Midbrain (tissue), 1 donor: ENCODE measurements at places on chromosomes 7 and 10.

GRCh38 chr10:3747984-3748383, 37.0 kb downstream of the KLF6 start:
- no peak for DNase-seq

DNA sequence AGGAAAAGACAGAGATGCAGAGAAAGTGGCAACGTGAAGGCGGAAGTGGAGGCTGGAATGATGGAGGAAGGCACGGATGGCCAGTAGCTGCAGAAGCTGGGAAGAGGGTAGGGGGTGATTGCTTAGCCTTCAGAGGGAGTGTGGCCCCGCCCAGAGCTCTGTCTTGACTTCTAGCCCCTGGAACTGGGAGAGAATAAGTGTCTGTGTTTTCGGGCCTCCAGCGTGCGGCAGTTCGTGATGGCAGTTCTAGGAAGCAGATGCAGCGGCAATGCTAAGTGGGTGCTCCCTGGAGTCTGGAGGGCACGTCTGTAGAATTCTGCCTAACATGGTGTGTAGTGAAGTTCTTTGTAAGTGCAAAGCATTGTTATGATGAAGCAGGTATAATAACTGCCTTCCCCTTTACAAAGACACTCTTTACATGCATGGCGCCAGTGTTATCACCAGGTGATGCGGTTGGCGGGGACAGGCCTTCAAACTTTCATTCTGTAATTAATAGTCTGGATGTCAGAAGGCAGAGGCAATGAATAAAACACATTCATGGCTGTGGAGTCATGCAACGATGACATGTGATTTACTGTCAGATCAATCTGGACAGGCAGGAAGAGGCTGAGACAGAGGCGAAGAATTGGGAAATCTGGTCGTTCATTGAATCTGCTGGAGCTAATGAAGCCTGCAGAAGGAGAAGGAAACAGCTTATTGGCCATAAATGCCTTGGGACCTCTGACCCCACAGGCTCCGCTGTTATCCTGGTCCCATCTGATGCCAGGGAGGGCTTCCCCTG, 228.6 kb downstream of the GLRX3 start:
- DNase-seq, result no peak

DNA sequence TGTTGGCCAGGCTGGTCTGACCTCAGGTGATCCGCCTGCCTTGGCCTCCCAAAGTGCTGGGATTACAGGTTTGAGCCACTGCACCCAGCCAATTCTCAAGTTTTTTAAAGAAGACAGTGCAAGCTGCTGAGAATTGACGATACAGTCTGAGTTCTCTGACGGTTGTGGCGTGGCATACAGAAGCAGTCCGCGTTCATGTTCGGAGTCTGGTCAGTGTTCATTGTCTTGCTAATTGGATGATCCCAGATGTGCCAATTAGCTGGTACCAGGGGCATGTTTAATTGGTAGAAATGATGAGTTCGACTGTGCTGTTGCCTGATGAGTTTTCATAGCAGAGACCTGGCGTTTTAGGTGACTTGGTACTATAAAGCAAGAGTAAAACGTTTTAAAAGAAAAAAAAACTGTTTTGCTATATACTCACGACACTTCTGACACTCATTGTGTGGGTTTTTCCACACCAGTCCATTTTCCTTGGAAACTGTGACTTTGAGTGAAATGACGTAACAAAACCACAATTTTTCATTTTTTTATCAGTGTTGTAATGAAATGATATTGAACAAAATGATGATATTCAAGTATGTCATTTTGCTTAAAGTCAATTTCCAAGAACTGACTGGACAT, 32.3 kb downstream of the CAMK1D start:
- DNase-seq, result no peak

GRCh38 chr7:131861620-131862346, 305.4 kb upstream of the PODXL start:
- no peak for DNase-seq

DNA sequence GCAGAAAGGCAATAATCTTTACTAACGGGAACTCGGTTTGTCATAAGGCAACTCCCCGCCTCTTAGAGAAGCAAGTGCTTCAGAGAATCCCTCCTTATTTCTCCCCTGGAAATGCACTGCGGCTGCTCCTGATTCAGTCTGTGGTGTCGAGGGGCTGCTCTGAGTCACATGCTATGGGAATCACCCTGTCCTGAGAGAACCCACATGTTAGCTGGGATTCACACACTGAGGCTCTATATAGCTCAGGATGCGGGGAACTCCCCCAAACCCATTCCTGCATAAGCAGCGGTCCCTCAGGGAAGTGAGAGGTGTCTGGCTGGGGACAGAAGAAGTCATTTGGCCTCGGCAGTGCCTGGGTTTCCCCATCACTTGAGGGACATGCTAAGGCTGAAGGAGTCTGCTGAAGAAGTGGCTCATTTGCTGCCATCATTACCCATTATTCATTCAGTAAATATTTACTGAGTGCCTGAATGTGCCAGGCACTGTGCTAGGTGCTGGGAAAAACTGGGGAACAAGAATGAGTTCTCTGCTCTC, 87.5 kb downstream of the ATXN7L1 start:
- no peak for DNase-seq

DNA sequence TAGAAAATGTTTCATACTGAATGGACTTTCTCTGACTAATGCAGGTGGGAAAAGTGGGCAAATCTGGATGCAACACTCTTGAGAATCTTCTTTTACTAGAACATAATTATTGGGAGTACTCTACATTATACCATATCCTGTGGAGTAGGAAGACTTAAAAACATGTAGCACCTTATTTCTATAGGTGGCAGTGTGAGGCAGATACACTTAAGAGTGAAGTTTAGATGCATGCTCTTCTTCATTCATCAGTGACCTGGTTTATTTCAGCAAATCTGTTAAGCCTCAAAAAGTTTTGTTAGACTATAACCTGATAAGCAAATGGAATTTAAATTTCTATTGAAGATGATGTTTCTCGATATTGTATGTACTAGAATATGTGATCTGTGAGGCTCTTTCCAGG, 1087.1 kb upstream of the LRRN3 start:
- DNase-seq, result no peak

GRCh38 chr10:63480237-63480636, 14.5 kb upstream of the JMJD1C start:
- no peak for DNase-seq

DNA sequence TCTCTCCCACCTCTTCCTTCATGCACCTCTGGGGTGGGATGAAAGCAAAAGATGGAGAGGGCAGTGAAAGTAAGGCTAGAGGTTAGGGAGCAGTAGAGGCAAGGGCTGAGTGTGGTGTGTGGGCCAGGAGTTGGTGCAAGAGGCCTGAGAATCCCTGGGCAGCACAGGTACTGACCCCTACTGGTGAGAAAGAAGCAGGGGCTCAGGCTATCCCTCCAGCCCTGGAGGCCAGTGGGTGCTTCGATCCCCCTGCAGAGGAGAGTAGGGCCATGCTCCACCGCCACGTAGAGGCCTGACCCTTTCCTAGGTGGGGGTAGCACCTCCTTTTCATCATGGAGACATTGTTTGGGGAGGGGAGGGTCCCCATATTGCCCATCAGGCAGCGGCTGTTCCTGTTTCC, 9.8 kb downstream of the CDHR1 start:
- DNase-seq, result no peak

- DNase-seq, result no peak
These were observed 28.3 kb upstream of the SDK1 start for GRCh38 chr7:3272691-3273141.
